ENCODE measurements at places on chromosomes 4 and X.
A peak's percentile ranks its signal among the peaks of the same experiment; 100 is the strongest.

- DNase-seq: no peak
These were observed 26.5 kb downstream of the ZNF81 start for GRCh38 chrX:47863187-47863586.

DNA sequence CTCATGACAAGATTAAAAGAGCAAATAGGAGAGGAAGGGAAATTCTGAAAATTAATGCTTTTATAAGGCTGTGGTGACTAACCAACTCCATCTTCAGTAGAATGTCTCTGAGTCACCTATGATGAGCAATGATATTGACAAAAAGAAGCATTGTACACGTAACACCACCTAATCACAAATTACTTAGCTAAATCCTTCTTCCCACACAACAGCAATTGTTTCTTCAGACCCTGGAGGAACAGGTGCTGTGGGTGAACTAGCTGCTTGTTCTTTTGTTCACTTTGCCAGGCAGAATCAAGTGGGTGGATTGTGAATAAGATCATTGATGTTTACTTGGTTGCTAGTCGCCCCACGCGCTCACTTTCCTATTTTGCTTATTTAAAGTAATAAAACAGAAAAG is 315.5 kb downstream of the CAMK2D start:
- DNase-seq: no peak

DNA sequence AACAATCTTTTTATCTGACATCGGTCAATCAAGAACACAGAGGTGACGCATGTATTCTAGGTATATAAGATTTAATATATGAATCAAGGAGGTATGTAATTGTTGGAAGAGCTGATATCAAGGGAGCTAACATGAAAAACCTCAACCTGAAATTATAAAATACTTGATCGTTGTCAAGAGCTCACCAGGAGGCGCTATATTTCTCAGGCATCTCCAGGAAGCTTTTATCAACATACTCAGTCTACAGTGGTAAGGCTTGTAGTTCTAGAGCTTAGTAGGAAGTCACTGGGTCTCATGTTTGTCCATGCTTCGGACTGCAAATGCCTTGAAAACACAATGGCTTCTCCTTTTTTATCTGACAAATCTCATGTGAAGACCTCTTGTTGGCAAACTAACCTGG is 156.1 kb downstream of the GRXCR1 start:
- DNase-seq: no peak

DNA sequence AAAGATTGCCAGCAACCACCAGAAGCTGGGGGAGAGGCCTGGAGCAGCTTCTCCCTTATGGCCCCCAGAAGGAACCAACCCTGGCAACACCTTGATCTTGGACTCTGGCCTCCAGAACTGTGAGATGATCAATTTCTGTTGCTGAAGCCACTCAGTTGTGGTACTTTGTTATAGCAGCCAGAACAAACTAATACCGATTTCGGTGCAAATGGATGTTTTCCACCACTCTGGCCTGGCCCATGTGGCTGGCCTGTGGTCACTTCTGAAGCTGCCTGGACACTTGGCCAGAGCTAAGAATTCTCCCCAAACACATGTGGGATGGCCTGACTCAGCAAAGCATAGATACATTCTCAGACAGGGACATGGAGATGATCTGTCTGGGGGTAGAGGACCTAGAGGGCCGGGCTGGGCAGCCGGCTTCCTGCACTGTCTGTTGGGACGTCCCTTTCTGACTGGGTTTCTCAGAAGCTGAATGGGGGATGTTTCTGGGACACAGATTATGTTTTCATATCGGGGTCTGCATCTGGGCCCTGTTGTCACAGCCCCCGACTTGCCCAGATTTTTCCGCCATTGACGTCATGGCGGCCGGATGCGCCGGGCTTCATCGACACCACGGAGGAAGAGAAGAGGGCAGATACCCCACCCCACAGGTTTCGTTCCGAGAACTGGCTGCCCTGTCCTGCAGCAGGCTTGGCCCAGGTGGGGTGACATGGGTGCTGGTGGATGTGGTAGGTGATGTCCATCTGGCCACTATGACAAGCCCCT is 4.1 kb downstream of the FOXP3 start:
- DNase-seq: no peak

DNA sequence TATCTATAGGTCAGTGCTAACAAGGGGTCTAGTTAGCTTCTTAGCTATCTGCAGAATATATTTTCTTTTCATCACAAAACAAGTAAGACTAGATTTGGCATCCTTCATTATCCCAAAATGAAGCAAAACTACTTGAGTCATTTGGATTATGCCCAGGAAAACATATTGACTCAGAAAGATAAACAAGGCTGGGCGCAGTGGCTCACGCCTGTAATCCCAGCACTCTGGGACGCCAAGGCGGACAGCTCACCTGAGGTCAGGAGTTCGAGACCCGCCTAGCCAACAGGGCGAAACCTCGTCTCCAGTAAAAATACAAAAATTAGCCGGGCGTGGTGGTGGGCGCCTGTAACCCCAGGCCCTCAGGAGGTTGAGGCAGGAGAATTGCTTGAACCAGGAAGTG is 18.0 kb upstream of the MND1 start:
- no peak for DNase-seq

DNA sequence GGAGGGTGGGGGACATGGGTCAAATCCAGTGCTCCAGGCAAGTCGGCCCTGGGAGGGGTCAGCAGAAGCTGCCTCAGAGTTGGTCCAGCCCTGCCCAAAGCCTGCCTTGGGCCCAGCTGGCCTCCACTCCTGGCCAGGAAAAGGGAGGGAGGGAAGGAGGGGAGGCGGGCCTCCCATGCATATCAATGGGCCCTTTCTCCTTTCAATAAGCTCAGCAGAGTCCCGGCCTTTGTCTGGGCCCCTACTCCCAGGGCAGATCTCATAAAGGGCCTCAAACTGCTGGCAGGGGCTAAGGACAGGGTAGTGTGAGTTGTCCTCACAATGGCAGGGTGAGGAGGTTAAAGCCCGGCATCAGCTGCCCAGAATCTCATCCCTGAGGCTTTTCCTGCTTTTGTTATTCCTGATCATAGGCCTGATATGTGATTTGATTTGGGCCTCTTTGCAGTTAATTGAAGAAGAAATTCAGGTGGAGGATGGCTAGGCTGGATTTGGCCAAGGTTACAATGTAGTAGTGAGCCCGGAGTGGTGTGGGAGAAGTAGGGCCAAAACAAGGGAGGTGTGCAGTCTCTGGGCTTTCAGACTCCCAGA is 121.1 kb upstream of the ATP6AP2 start:
- DNase-seq: no peak

DNA sequence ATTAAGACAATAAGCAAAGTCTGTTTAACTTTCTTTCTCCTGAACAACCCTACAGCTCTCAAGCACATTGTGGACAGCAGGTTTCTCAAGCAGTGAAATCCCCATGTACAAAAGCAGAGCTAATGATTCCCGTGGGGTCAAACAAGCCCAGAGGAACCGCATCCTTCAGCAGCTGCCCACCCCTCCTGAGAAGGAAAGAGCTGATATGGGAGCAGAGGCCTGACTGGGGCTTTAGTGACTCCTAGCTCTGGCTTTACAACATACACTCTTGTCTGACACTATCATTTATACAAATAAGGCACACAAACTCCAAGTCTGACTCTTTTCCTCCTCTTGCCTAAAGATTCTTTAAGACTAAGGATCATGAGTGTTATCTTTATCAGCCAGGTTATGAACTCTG is 32.8 kb downstream of the HDAC8 start:
- no peak for DNase-seq

- peak; percentile 69 for DNase-seq
These were observed 1.4 kb downstream of the HAND2 start for GRCh38 chr4:173528378-173529321.

DNA sequence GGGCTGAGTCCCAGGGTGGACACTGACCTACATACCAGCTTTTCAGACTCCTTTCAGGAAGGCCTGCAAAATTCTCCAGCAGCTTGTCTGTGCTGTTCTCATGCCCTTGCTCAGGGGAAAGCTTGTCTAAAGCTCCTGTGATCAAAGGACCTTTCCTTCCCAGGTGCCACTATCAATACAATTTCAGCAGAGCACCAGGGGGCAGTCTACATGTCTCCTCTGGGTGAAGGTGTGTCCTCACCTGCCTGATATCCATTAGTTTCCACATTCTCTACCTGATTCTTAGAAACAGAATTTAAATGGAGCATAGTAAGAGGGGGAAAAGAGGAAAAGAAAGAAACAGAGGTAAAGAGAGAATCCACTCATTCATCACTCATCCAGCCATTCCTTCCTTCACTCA is 114.2 kb downstream of the PPARGC1A start:
- no peak for DNase-seq

DNA sequence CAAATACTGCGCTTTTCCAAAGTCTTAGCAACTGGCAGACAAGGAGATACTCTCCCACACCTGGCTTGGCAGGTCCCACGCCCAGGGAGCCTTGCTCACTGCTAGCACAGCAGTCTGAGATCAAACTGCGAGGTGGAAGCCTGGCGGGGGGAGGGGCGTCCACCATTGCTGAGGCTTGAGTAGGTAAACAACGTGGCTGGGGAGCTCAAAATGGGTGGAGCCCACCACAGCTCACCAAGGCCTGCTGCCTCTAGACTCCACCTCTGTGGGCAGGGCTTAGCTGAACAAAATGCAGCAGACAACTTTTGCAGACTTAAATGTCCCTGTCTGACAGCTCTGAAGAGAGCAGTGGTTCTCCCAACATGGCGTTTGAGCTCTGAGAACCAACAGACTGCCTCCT is 23.0 kb upstream of the NFKB1 start:
- DNase-seq: no peak

DNA sequence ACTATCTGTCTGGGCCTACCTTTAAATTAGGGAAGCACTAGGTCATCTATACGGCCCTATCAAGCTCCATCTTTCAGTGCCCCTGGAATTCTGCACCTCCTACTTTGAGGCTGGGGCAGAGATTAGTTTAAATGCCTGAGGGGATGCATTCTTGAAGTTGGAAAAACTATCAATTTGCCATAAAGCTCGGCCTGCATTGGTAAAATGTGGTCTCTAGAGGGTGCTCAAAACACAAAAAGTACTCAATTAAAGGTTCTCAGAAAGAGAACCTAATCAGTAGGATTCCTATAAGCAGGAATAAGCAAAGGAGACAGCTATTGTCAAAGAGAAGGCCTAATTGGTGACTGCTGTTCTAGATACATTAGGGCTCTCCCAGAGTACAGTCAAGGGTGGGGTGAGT is 111.7 kb downstream of the AMER1 start:
- DNase-seq: no peak

DNA sequence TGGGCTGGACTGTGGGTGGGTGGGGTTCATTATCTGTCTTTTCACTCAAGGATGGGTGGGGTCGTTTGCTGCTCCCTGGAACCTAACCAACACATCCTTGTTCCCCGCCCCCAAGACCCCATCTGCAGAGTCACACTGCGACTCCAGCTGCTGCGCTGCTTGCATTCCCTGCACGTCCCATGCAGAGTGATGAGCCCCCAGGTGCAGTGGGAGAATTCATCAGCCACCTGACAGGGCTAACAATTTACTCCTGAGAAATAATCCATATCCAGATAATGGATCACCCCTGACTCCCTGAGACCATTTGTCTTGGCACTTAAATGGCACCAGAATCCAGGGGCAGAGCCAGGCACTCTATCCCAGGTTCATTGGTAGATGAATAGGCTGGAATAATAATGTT is 12.4 kb upstream of the ARHGAP36 start:
- no peak for DNase-seq

GRCh38 chr4:145061318-145061920 is 36.6 kb downstream of the ANAPC10 start:
- no peak for DNase-seq

DNA sequence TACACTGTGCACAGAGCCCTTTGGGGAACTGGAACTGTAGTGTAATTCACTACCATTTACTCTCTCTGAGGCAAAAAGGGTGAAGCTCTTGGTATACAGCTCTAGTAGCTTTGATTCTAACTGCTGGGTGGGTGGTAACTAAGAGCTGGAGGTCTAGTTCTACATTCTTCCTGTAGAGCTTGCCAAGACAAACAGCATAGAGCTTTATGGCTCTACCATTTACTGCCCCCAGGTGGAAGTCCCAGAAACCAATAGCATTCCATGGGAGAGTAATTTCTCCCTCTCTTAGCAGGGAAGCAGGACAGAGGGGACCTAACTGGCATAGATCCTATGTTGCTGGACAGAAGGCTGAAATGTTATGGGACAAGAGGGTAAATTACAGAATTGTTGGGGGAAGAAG is 26.7 kb downstream of the HDAC8 start:
- DNase-seq: no peak

DNA sequence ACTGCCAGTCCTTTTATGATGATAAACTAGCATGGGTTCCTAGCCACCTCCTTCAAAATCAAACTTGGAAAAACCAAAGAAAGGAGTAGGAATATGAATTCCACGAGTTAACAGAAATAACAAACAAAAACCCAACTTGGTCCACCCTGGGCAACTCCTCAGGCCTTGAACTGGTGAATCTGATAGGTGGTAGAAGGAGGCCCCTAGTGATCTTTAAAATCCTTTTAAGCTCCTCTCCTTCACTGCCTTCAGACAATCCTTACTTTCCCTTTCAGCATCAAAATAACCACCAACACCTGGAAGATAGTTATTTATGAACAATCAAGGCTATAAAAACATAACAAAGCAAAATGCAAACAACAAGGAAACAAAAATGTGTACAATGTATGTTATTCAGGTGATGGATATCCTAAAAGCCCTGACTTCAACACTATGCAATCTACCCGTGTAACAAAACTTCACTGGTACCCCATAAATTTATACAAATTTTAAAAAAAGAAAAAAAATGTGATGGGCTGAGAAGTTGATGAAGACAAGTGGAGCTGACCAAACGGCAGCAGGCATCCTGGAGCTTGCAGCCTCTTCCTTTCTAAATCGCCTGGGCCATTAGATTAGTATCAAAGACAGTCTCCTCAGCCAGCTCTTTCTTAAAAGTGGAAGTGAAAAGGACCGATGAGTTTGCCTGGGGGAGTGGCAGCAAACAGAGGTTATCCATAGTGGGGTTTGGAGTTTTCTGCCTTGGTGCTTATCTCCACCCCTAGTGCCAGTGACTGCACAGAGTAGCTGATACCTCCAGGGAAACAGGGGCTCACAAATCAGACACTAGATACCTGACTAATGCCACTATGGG is 179.6 kb downstream of the TMA16 start:
- DNase-seq: no peak

DNA sequence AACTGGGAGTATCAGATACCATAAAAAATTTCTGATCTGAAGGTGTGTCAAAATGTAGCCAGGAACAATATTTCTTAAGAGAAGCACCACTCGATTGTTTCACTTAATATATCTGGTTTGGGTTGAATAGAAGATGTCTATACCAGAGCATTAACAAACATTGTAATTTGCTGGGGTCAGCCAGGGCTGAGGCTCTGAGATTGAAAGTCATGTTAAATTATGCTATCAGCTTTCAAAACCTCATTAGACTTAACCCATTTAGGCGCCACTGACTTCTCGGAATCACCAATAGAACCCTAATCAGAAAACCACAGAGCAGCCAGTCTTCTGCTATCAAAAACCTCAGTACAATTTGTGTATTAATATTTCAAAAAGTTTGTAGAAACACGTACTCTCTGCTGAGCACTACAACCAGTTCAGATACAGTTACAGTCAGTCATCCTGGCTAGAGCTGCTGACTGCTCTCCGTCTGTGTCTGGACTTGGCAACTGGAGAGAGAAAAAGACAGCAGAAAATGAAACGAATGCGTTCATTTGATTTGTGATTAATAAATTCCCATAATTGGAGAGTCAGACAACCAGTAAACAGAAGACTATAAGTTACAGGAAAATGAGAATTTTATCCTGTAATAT is 848.6 kb upstream of the PABPC4L start:
- DNase-seq: no peak

All from right forelimb (tissue), 1 donor.